ENCODE measurements at places on chromosomes 13 and 19.

DNA sequence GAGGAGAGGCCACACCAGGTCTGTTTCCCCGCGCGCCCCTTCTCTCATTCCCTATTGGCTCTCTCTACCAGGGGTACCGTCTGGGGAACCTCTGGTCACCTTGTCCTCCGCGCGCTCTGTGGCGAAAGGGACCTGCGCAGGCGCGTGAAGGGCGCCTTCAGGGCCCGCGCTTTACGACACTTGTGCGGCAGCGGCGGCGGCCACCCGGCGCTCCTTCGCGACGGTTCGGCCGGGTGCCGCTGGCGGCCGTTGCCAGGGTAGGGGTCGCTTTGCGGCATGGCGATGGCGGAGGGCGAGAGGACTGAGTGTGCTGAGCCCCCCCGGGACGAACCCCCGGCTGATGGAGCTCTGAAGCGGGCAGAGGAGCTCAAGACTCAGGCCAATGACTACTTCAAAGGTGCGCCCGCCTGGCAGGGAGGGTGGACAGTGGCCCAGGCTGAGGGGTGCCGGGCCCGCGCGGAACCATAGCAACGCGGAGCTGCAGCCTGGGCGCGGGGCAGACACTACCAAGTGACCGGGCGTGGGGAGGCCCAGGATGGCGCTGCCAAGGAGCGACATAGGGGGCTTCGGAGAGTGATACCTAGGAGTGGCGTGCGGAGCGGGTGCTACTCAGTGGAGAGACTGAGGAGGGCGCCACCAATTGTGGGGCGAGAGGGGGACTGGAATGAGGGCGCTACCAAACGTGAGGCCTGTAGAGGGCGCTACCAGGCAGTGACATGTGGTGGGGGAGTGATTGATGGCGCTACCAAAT lies at the start of gene PPP5C:
Gene PPP5C, plus strand, starts transcription at position 267 of the 751 bp plus-strand sequence. Its CDS starts 10 bp downstream, at position 277.
- peak; percentile 98 for DNase-seq

- no peak for DNase-seq
Measured at GRCh38 chr13:114244637-114245036, 9.9 kb downstream of the CDC16 start.

DNA sequence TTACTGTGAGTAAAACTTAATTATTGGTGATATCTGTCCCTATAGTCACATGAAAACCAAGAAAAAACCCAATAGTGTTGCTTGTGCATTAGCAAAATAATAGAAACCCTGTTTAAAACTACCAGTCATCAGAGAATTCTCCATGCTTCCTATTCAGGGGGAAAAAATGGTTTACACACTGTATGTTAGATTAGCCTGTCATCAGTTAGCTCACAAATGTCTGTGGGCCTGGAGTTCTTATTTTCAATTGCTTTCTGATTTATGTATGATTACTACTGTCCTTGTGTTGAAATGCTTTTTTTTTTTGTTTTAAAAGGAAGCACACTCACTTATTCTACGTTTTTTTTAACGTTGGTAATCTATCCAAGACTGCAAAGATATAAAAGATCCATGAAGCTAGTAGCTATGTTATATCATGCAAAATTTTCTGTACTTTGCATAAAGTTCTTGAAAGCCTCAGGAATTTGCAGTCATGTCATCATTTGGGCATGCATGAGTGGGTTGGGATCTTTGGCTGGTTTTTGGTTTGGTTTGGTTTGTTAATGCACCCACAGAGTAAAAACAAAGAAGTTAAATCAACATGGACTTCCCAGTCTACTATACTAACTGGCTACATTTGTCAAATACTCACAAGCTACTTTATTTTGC lies 25.9 kb downstream of the RXFP2 start:
- DNase-seq: no peak

GRCh38 chr19:11169896-11170678 lies 14.5 kb upstream of the SPC24 start:
- no peak for DNase-seq

GRCh38 chr13:66803808-66804456 lies 426.2 kb downstream of the PCDH9 start:
- no peak for DNase-seq

DNA sequence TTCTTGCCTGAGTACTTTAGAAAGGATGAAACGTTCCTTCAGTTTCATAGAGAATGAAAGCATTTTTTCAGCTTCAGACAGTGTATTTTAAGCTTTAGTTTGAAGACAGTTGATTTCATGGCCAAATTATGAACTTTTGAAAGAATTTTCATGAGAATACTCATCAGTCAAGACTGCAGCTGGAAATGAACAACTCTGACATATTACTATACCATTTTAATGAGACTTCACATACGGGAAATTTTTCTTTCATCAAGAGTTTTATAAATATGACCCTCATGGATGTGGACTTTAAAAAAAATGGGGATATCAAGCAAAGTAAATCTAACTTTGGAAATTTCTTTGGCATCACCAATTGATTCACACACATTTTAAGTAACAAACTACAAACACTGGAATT lies 6.4 kb downstream of the LATS2 start:
- DNase-seq: no peak
